ENCODE measurements at places on chromosomes 13 and 19.
A peak's percentile ranks its signal among the peaks of the same experiment; 100 is the strongest.

DNA sequence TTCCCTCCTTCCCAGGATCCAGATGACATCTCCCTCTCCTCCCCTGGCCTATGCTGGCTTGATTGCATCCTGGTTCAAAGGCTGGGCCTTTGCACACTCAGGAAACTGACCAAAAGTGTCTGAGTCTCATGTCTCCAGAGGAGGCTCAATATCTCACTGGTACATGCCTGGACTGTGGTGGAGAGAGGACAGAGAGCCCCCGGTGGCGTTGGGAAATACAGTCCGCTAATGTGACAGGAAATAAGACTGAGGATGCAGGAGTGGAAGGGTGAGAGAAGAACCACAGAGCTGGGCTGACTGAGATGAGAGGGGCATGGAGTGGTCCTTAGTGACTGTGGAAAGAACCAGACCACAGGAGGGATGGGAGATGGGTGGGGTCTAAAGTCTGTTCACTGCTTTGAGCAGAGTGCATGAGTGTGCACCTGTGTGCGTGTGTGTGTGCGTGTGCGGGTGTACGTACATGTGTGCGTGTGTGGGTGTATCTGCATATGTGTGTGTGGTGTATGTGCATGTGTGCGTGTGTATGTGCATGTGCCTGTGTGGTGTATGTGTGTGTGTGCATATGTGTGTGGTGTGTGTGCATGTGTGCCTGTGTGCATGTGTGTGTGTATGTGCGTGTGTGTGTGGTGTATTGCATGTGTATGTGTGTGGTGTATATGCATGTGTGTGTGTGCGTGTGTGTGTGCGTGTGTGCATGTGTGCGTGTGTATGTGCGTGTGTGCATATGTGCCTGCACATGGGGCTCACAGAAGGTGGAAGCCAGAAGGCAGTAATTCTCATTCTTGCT, 1.9 kb downstream of the SIGLEC5 start:
- peaks cover 17% of the 10 kb centered on the region for H3K27me3 ChIP-seq
- H3K36me3 ChIP-seq, result no peaks in the 10 kb centered on the region
- DNase-seq, result no peak
- H3K4me1 ChIP-seq, result no peaks in the 10 kb centered on the region
- no peak overlapping the region for H3K4me3 ChIP-seq
- H3K27ac ChIP-seq, result peak overlapping the region; percentile 46

DNA sequence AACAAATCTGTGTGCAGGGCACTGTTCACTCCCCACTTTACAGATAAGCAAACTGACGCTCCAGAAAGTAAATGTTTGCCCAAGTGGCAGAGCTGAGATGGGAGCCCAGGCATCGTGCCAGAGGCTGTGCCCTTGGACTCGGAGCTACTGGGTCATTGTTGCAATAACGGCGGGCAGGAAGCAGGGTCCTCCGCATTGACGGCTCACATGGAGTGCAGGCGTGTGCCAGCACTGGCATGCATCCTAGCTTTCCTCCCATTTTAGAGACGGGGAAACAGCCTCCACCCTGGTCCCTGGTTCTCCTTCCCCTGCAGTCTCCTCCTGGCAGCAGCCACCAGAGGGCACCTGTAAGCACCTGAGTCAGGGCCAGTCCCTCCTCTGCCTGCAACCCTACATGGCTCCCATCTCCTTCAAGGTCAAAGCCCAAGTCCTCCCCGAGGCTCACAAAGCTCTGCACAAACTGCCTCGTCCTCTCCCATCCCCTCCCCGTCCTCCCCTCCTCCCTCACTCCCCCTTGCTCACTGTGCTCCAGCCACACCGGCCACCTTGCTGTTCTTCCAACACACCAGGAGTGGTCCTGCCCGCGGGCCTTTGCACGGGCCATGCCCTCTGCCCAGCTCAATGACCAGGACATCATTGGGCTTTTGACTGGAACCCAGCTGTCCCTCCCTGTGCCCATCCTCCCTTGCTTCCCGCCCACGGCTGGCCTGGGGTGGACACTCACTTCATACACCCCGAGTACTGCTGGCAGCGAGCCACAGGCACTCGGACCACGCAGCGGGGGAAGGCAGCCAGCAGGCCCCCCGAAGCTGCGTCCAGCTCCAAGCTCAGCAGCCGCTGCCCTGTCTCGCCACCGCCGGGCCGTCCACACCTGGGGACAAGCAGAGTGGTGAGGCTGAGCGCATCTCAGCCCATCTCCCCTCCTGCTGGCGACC, 7.7 kb upstream of the LRG1 start:
- no peak for DNase-seq
- no peaks in the 10 kb centered on the region for H3K36me3 ChIP-seq
- H3K27ac ChIP-seq, result no peak overlapping the region

DNA sequence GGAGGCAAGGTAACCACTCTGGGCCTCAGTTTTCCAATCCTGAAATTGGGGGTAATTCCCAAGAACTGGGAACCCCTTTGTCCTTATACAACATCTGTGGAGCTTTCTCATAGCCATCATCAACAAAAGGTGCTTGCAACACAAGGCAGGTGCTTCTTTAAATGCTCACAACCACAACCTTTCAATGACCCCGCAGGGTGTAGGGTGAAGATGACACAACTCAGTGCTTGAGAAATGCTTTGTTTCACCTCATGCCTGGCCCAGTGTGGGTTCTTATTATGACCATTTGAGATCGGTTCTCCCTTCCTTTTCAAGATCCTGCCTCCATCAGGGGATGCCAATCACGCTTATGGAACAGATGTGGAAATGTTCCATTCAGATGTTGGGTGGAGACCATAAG, 8.4 kb downstream of the WIZ start:
- no peak for DNase-seq
- no peaks in the 10 kb centered on the region for H3K4me1 ChIP-seq
- no peak overlapping the region for H3K27ac ChIP-seq
- H3K27me3 ChIP-seq, result no peaks in the 10 kb centered on the region
- H3K4me3 ChIP-seq, result no peak overlapping the region

- no peak for DNase-seq
- H3K4me1 ChIP-seq, result no peaks in the 10 kb centered on the region
- H3K27ac ChIP-seq, result no peak overlapping the region
- no peak overlapping the region for H3K4me3 ChIP-seq
Observed at GRCh38 chr13:80529734-80530133, 188.8 kb upstream of the SPRY2 start.

DNA sequence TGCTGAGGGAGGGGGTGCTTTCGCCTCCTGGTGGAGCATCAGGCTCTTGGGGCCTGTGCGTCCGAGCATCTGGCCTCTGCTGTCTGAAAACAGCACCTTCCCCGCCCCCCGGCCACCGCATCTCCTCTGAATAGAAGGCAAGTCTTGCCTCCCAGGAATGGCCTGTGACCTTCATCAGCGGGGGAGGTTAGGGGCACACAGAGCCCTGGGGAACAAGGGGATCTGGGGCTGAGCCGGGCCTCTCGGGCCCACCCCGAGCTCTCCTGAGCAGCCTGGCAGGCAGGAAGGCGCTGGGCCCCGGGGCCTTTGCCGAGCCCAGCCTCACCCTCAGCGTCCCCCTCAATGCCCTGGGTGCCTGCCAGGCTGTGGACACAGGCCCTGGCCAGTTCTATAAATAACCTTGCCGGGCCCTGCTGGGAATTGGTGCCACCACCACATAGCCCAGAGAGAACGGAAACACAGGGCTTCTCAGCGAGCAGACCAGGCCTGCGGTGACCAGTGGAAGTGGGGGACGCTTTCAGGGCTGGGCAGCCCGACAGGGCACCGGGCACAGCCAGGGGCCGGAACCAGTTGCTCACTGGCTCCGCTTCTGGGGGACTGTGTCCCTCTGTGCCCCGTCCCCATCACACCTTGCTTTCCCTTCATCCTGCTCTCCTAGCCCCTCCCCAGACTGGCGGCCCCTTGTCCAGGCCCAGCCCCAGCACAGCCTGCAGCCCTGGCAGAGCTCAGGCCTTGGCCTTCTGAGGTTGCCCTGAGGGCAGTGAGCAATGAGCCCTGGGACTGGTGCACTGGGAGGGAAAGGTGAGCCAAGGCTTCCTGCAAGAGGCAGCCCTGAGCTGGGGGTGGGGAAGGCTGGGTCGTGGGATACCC, 9.5 kb downstream of the STK11 start:
- DNase-seq, result no peak
- no peak overlapping the region for H3K4me3 ChIP-seq
- H3K4me1 ChIP-seq, result peaks cover 19% of the 10 kb centered on the region
- H3K27ac ChIP-seq, result no peak overlapping the region
- H3K27me3 ChIP-seq, result no peaks in the 10 kb centered on the region
- H3K36me3 ChIP-seq, result peaks cover 31% of the 10 kb centered on the region

DNA sequence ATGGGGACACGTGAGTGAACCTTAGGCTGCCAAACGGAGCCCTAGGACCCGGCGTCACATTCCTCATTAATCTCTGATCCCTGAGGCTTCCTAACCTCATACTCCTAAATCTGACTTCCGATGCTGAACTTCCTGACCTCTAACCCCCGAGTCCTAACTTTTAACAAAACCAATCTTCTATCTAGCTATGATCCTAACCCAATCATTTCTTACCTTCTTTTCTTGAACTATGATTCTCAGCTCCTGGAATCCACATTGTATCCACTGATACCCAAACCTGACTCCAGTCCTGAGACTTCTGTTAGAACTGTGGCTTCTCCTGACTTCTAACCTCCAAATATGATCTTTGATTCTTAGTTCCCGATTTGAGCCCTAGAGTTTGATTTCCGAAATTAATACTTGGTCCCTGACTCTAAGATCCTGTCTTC, 447 bp downstream of the NFKBIB start:
- no peaks in the 10 kb centered on the region for H3K27me3 ChIP-seq
- peaks cover 32% of the 10 kb centered on the region for H3K36me3 ChIP-seq
- H3K4me3 ChIP-seq, result peak overlapping the region; percentile 91
- peaks cover 36% of the 10 kb centered on the region for H3K4me1 ChIP-seq

DNA sequence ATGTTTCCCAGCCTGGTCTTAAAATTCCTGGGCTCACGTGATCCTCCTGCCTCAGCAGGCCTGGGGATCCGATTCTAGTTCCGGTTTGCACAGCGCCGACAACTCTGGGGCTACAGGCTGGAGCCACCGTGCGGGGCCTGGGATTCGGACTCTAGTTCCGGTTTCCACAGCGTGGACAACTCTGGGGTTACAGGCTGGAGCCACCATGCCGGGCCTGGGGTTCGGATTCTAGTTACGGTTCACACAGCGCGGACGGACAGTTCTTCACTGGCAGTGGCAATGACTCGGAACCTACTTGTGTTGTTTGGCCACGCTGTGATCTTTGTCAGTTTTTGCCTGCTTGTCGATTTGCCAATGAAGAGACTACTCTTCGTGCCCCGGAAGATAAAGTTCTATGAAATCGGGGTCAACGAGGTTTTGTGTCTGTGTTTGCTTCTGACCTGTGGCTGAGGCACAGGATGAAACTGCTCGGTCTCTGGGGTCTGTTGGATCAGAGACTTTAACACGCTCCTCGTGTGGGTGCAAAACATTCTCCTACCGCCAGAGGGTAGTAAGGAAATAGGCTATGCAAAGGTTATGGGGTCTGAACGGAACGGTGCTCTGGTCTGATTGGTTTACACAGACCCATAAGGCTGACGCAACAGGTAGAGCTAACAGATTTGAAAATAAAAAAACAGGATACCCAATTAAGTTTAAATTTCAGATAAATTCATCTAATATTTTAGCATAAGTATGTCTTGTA, 12.1 kb upstream of the ZSCAN1 start:
- no peaks in the 10 kb centered on the region for H3K27me3 ChIP-seq
- no peaks in the 10 kb centered on the region for H3K4me1 ChIP-seq
- no peaks in the 10 kb centered on the region for H3K36me3 ChIP-seq
- peak; percentile 18 for DNase-seq
- no peak overlapping the region for H3K4me3 ChIP-seq

DNA sequence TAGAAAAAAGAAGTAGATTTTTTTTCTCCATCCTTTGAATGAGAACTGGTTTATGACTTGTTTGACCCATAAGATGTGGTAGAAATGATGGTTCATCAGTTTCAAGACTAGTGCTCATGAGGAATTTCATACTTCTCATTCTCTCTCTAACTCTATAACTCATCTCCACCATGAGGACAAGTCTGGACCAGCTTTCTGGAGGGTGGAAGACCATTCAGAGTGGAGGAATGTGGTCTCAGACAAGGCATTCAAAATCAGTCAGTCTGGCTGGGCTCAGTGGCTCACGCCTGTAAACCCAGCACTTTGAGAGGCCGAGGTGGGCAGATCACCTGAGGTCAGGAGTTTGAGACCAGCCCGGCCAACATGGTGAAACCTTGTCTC, 3.5 kb upstream of the EID2 start:
- no peak overlapping the region for H3K4me3 ChIP-seq
- H3K27ac ChIP-seq, result no peak overlapping the region
- peaks cover 23% of the 10 kb centered on the region for H3K4me1 ChIP-seq
- H3K27me3 ChIP-seq, result peaks cover 6% of the 10 kb centered on the region
- DNase-seq, result no peak

- H3K4me1 ChIP-seq, result peaks cover 11% of the 10 kb centered on the region
- H3K27me3 ChIP-seq, result peaks cover 11% of the 10 kb centered on the region
- H3K36me3 ChIP-seq, result no peaks in the 10 kb centered on the region
- no peak for DNase-seq
- H3K4me3 ChIP-seq, result no peak overlapping the region
Observed at GRCh38 chr19:49361438-49362047, 673 bp downstream of the TEAD2 start.

DNA sequence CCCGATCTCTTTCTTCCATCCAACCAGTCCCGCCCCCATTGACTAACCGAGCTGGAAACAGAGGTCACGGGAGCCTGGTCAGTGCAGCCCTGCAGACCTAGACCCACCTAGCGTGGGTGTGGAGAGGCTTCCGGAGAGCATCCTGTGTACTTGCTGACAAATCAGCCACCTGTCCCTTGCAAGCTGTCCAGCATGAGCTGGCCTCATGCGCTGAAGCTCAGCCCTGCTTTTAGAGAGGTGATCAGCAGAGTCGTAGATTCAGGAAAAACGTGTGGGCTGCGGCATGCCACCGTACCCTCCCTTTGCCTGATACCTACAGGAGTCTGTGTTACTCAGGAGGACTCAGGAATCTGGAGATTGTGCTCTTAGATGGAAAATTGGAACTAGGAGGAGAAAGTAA, 80.3 kb upstream of the UQCRFS1 start:
- peaks cover 3% of the 10 kb centered on the region for H3K36me3 ChIP-seq
- H3K27me3 ChIP-seq, result peaks cover 41% of the 10 kb centered on the region
- peaks cover 12% of the 10 kb centered on the region for H3K4me1 ChIP-seq

DNA sequence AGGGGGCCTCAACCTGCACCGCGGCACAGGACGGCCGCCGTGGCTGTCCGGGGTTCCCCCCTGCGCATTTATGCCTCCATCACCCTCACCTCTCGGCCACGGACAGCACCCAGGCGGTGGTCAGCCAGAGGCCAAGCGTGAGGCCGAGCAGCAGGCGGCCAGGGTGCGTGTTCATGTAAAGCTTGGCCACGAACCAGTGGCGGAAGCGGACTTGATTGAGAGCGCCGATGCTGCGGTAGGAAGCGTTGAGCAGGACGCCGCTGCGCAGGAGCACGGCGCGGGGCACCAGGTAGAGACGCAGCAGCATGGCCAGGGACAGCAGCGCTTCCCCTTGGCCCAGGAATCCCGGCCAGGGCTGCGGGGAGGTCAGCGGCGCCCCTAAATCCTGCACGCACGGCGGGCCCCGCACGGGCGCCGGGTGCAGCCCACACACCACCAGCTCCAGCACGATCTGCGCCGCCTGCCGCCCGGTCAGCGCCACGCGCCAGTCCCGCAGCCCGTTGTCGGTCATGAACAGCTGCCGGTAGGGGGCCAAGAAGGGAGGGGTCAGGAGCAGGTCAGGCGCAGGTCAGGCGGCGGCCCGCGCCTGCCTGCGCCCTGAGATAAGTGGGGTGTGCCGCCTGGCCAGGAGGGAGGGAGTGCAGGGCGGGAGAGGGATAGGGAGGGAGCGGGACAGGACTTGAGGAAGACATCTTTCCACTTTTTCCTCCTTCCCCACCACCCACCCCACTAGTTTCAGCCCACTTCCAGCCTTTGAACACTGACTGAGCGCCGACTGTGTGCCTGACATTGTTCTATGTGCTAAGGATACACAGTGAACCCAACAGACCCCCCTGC, 6.5 kb downstream of the KCNN4 start:
- no peaks in the 10 kb centered on the region for H3K27me3 ChIP-seq
- no peak overlapping the region for H3K4me3 ChIP-seq
- no peak for DNase-seq

- H3K4me3 ChIP-seq, result peak overlapping the region; percentile 98
- peaks cover 72% of the 10 kb centered on the region for H3K4me1 ChIP-seq
Observed at GRCh38 chr19:13838435-13839129, 38.4 kb upstream of the NANOS3 start.

Measured in effector memory CD8-positive, alpha-beta T cell (primary cell).